ENCODE measurements at places on chromosomes 13 and 19.

DNA sequence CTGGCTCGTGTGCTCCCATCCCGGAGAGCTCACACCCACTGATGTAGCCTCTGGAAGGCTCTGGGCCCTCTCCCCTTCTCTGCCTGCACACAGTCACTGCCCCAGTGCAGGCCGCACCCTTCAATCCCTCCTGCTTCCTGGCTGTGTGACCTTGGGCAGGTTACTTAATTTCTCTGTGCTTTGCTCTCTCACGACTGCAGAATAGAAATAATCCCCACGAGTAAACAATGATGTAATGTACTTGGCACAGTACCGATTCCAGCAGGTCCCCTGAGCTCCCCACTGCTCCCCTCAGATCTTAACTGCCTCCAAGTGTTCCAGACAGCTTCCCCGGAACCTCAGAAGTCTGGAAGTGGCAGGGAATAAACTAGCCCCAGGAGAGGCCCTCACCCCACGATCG lies 16.1 kb downstream of the LIG1 start:
- no peak for DNase-seq

- DNase-seq: no peak
Observed at GRCh38 chr13:24618011-24618955, 61.9 kb upstream of the ATP12A start.

DNA sequence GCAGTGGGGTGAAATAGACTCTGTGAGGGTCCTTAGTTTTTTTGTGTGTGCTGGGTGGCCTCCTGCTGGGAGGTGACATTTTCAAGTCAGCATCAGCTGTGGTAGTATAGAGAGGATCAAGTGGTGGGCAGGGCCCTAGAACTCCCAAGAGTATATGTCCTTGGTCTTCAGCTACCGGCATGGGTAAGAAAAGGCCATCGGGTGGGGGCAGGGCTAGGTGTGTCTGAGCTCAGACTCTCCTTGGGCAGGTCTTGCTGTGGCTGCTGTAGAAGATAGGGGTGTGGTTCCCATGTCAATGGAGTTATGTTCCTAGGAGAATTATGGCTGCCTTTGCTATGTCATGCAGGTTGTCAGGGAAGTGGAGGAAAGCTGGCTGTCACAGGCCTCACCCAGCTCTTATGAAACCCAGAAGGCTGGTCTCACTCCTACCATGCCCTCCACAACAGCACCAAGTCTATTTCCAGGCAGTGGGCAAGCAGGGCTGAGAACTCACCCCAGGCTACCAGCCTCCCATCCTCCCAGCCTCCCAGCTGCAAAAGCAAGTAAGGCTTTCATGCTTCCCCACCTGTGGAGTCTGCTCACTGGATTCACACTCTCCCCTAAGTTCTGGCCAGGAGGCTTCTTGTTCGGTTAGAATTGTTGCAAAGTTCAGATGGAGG lies 130.6 kb upstream of the SOX1 start:
- DNase-seq: no peak

DNA sequence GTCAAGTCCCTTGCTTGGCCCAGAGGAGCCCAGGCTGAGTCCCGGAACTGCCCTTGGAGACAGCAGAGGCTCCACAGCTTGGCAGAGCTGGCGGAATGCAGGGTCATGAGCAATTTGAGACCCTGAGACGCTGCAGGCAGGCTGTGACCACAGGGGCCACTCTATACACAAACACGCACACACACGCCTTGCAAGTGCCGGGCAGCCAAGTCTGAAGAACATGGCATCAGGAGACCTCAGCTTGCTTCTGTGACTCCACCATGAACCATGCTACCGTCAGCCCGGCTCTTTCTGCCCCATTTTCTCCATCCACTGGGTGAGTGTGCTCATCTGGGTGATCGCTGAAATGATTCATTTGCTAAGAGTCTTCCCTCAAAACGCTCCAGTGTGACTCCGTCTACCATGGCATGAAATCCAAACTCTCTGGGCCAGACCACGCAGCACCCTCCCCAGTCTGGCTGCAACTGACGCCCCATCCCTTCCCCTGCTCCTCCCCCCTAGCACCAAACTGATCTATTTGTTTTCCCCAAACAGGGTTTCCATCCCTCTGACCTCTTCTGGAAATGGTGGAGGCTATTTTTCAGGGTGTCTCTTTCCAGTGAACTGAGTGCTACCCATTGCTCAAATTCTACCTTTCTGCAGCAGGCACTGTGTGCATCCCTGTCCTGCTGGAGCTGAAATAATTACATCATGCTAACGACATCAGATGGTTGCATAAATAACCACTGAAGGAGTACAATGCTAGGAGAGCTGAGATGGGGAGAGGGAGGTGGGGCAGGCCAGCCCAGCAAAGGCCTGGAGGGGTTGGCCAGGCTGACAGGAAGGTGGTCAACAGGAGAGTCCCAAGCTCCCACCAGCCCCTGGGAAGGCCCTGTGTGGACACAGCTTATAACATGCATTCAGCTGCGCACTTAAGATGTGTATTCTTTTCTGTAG lies 3.1 kb downstream of the CARS2 start:
- peak; percentile 89 for DNase-seq
